ENCODE measurements at places on chromosomes 3 and 15. TPM values are rescaled to one million over a fixed set of nuclear protein-coding genes. Genes with fewer than 3 reads are reported as not detected.

DNA sequence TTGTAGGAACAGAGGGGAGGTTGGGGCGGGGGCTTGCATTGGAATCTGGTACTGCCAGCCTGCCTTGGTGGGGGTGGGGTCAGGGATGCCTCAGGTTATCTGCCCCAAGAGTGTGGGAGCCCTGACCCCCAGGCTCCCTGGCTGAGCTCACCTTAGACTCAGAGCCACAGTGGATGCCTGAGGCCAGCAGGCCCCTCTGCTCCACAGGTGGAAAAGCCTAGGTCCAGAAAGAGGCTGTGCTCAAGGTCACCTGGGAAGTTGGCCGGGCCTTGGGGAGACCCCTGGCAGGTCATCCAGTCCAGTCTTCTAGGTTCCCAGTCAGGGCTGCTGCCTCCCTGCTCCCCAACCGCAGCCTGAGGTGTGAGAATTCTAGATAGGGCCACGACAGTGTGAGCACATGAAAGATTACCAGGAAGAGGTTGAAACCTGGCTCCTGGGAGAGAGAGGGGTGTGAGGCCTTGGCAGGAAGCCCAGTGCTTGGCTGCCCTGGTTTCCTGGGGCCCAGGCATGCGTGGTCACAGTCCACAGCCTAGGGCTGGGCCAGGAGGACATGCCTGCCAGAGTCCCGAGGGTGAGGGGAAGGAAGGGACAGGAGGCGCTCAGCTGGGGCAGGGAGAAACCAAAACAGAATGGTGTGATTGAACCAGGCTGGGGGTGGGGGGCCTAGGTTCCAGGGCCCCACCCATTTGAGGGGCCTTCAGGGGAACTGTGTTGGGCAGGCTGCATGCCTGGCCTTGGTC, 4.9 kb downstream of the HDAC11 start:
- H3K27me3 ChIP-seq = no peaks in the 10 kb centered on the region
- no peak overlapping the region for H3K4me3 ChIP-seq
- peaks cover 27% of the 10 kb centered on the region for H3K4me1 ChIP-seq

DNA sequence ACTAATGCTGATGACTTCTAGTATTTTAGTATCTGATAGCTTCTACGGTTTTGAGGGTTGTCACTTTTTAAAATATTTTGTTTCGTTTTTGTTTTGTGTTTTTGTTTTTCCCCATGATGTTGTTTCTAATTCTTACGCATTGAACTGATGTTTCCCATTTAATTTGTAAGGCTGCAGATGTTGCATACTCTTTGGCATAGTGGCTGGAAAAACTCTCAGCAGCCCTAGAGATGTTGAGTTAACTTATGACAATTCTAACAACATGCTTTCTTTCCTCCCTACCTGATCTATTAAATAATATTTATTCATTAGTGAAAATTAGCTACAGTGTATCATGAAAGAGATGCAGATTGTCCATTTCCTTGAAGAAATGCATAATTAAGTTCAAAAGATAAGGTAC, 559.3 kb upstream of the GRM7 start:
- no peak overlapping the region for H3K27ac ChIP-seq
- no peaks in the 10 kb centered on the region for H3K4me1 ChIP-seq
- H3K27me3 ChIP-seq = no peaks in the 10 kb centered on the region
- no peaks in the 10 kb centered on the region for H3K36me3 ChIP-seq

GRCh38 chr3:79490165-79491028, 277.4 kb downstream of the ROBO1 start:
- no peak overlapping the region for H3K27ac ChIP-seq
- H3K4me3 ChIP-seq = no peak overlapping the region
- no peaks in the 10 kb centered on the region for H3K27me3 ChIP-seq
- peak; percentile 66 for DNase-seq

RPP25 gene
- total RNA-seq = 1.6 TPM

KLHL24 gene
- total RNA-seq = 77.8 TPM

GRCh38 chr15:67080118-67080899, 14.9 kb downstream of the SMAD3 start:
- H3K36me3 ChIP-seq = no peaks in the 10 kb centered on the region
- H3K4me3 ChIP-seq = peak overlapping the region; percentile 1
- DNase-seq = peak; percentile 56
- no peaks in the 10 kb centered on the region for H3K27me3 ChIP-seq
- H3K4me1 ChIP-seq = peaks cover 91% of the 10 kb centered on the region

- DNase-seq = no peak
- no peak overlapping the region for H3K27ac ChIP-seq
- no peaks in the 10 kb centered on the region for H3K27me3 ChIP-seq
- H3K4me1 ChIP-seq = no peaks in the 10 kb centered on the region
- no peaks in the 10 kb centered on the region for H3K36me3 ChIP-seq
- no peak overlapping the region for H3K4me3 ChIP-seq
These were observed 18.3 kb downstream of the CGGBP1 start for GRCh38 chr3:88040529-88040928.

C3orf49 gene
- total RNA-seq = not detected

- no peaks in the 10 kb centered on the region for H3K27me3 ChIP-seq
- peak overlapping the region; percentile 2 for H3K4me3 ChIP-seq
- H3K36me3 ChIP-seq = peaks cover 62% of the 10 kb centered on the region
- DNase-seq = peak; percentile 45
- H3K4me1 ChIP-seq = peaks cover 71% of the 10 kb centered on the region
- peak overlapping the region; percentile 94 for H3K27ac ChIP-seq
These were observed 4.6 kb upstream of the COL7A1 start for GRCh38 chr3:48599509-48600285.

- no peaks in the 10 kb centered on the region for H3K4me1 ChIP-seq
- no peak overlapping the region for H3K27ac ChIP-seq
These were observed 12.8 kb upstream of the TOPAZ1 start for GRCh38 chr3:44228900-44229299.
